ENCODE measurements at places on chromosomes 5 and 9.

GRCh38 chr5:61589946-61590345 lies 257.9 kb downstream of the ZSWIM6 start:
- DNase-seq, result no peak

DNA sequence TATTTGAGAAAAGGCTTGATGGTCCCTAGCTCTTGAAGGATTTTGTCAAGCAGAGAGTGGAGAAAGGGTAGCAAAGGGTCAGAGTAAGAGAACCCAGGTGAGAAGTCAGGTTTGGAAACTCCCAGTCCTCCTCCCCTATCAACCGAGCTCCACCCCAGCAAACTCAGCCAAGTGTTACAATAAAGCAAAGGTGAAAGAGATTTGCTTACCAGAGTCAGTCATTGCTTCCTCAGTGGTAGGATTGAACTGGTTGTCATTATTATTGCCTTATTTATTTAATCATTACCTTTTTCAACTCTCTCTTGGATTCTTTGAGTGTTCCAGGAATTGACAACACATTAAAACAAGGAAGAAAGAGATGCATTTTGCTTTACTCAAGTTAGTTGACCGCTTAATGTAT lies 80.5 kb downstream of the RFK start:
- no peak for DNase-seq

GRCh38 chr9:37033141-37033540 lies 927 bp downstream of the PAX5 start:
- DNase-seq, result no peak

DNA sequence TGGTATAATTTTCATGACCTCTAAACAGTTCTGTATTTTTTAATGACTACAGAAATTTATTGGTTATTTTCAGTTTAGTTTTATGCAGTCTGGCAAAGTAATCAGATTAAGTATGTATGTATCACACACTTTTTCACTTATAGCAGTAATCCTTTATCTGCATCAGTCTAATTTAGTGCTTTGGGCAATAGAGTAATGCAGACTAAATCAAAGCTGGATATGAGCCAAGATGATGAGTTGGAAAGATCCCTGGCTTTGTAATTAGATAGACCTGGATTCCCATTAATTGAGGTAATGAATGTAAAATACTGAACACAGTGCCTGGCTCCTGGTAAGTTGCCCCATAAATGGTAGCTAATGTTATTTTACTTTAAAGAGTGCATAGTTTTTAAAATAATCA lies 215.4 kb upstream of the TLX3 start:
- no peak for DNase-seq

DNA sequence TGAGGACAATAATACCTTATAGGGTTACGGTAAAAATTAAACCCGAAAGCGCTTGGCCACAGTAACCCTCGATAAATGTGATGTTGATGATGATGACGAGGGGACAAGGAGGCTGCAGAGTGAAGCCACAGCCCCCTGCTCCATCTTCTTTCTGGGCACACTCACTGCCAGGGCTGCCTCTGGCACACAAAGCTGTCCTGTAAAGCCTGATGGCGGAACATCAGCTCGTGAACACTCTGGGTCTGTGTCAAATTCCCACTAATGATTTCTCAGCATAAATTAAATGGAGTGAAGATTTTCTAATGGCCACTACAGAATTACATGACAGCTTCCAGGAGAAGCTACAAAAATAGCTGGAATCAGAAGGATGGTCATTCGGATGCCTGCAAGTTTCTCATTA lies 142.2 kb downstream of the TTLL11 start:
- no peak for DNase-seq

DNA sequence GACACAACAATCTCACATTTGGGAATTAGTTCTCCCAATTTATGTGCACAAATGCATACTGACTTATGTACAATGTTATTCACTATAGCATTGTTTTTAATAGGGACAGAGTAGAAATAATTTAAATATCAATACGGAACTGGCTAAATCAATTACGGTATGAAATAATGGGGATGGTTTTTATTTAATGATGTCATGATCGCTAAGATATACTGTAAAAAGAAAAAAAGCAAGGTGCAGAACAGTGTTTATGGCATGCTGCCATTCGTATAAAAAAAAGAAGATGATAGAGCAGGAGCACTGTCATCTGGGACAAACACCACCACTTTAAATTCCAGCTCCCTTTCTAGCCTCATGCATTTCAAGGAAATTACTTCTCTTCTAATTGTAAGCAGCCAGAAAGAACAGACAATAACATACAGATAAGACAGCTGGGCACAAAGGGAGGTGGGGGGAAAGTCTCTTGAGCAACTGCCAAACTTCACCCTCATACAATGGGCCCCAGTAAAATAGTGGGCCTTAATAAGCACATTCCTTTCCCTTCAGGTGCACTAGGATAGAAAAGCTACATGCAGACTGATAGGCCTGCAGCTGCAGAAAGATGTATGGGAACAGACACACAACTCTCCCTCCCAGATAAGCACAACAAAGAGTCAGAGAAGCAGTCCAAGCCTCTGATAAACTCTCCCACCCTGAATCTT lies 8.4 kb downstream of the SREK1IP1 start:
- no peak for DNase-seq

DNA sequence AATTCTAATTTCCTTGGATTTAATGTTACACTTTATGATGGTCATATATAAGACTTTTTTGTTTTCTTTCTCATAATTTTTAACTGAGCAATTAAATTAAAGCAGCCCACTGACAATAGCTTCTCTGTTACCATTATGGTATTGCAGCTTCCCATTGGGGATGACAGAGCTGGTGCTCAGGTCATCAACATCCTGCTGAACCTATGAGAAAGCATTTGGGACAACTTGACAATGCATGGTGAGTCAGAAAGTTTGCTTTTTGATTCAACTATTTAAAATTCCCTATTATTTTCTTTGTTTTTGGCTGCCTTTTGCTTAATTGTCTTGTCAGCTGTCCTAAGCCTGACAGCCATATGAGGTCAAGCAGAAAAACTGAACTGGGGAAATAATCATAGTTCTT lies 487.4 kb upstream of the RIOK2 start:
- no peak for DNase-seq

- DNase-seq, result no peak
These were observed 131.2 kb downstream of the FBN2 start for GRCh38 chr5:128406803-128407202.

- no peak for DNase-seq
These were observed 1.7 kb downstream of the FST start for GRCh38 chr5:53481887-53482716.

DNA sequence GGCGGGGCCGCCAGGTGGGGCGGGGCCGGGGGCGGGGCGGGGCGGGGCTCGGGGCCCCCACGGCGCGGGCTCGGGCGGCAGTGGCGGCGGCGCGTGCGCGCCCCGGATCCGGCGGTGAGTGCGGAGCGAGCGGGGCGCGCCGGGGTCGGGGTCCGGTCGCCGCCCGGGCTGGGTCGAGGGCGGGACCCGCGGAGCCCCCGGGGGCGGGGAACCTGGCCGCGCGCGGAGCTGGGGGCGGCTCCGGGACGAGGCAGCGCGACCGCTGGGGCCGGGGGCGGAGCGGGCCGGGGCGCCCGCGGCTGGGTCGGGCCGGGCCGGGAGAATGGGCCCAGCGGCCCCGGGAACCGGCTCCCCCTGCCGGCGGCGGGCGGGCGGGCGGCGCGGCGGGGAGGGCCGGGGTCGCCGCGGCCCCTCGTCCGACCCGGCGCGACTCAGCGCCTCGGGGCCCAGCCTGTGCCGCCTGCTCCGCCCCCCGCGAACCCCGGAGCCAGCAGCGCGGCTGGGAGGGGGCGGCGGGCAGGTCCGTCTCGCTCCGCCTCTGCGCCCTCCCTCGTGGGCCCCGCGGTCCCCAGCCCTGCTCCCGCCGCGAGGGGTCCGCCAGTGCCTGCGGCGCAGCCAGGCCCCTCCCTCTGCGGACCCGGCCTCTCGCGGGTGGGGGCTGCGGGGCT lies 3.1 kb downstream of the EGFL7 start:
- no peak for DNase-seq

GRCh38 chr5:78294248-78295034 lies at the start of gene AP3B1:
Gene AP3B1, minus strand, starts transcription at chr5:78294698. Its CDS starts 119 bp downstream, at chr5:78294579.
- DNase-seq, result peak; percentile 96

Measured in amygdala (tissue), 56 donors.